Kidney glomerular epithelial cell (primary cell): ENCODE measurements at places on chromosomes 4 and X.
A peak's percentile ranks its signal among the peaks of the same experiment; 100 is the strongest.

DNA sequence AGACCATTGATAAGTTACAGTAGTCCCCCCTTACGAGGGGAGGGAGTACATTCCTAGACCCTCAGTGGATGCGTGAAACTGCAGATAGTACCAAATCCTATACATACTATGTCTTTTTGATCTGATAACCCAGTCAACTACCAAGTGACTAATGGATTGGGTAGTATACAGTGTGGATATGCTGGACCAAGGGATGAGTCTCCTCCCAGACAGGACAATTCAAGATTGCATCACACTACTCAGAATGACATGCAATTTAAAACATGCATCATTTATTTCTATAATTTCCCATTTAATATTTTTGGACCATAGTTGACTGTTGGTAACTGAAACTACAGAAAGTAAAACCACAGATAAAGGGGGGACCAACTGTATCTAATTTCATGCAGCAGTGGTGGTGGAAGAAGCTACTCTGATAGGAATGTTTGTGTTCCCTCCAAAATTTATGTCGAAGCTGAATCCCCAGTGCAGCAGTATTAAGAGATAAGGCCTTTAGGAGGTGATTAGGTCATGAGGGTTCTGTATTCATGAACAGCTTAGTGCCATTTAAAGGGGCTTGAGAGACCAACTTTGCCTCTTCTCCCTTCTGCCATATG is 11.9 kb downstream of the HADH start:
- DNase-seq = no peak

DNA sequence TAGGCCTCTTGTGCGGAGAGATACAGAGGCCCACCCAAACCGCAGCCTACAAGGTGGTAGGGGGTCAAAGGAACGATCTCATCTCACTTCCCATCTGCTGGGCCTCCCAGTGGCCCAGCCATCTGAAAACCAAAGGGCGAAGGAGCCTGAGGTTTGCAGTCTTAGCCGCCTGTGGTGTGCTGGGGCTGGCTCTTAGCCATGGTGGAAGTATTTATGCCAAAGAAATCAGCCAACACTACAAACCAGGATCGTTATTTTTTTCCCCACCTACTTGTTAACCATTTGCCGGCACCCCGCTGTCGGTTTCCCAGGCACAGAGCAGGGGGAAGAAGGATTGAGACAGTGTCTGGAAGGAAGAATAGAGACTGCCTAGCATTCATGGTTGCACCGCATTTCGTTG is 30.9 kb upstream of the CDKL5 start:
- DNase-seq = no peak

- DNase-seq = no peak
Observed at GRCh38 chr4:169025184-169025583, 15.1 kb upstream of the CBR4 start.

- no peak for DNase-seq
Observed at GRCh38 chrX:153829799-153830639, at the start of gene PDZD4. PDZD4 (minus strand) TSS chrX:153830544; CDS start chrX:153830298, 246 bp downstream.

- no peak for DNase-seq
Observed at GRCh38 chr4:62161446-62161845, 961.3 kb downstream of the ADGRL3 start.

- DNase-seq = no peak
Observed at GRCh38 chrX:124217304-124218251, 114.9 kb upstream of the TEX13D start.

DNA sequence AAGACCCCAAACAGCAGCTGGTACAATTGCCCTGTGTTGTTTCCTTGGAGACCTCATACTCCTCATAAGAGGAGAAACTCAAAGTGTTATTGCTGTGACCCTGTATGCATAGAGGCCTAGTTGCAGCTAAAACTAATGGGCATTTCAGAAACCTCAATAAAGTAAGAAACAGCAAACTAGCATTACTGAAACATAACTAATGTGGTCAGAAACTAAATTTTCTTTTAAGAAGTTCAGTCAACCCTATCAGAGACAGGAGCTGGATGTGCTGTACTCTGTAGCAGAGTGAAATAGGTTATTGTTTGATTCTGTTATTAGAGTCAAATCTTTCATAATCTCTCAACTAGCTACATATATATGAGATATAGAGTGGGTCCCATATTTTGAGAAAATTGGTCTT is 257.5 kb upstream of the IRS4 start:
- DNase-seq = no peak

- peak; percentile 26 for DNase-seq
Observed at GRCh38 chrX:103640401-103641155, 11.8 kb downstream of the TCEAL1 start.

DNA sequence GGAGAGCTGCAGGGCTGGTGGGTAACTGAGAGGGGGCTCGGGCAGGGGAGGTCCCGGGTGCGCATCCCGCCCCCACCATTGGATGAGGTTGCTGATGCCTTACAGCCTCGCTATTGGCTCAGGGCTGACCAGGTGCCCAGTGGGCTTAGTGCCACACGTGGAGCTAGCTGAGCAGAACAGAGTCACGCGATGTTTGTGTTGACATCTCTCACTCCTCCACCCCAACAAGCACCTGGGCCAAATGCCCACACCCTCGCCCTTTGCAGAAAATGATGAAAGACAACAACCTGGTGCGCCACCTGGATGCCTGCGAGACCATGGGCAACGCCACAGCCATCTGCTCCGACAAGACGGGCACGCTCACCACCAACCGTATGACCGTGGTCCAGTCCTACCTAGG is 31.8 kb downstream of the ATP2B3 start:
- DNase-seq = no peak

GRCh38 chr4:9962611-9963314 is 58.5 kb downstream of the SLC2A9 start:
- no peak for DNase-seq

- DNase-seq = no peak
Observed at GRCh38 chr4:21184788-21185187, 484.5 kb downstream of the PACRGL start.

DNA sequence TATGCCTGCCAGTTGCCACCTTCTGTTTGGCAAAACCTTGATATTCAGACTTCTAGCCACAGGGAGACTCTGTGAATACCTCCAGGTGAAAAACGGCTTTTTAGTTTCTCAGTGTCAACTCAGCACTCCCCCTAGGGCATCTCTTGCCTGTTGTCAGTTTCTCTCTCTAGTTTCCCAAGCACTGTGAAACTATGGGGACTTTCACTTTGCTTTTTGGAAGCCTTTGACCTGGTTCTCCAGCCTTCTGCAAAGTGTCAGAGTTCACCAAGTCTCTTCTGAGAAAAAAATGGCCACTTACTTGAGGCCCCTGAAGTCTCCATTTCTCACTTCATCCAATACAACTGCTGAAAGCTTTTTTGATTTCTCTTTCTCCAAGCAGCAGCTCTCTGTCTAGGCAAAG is 521.5 kb downstream of the INPP4B start:
- no peak for DNase-seq

DNA sequence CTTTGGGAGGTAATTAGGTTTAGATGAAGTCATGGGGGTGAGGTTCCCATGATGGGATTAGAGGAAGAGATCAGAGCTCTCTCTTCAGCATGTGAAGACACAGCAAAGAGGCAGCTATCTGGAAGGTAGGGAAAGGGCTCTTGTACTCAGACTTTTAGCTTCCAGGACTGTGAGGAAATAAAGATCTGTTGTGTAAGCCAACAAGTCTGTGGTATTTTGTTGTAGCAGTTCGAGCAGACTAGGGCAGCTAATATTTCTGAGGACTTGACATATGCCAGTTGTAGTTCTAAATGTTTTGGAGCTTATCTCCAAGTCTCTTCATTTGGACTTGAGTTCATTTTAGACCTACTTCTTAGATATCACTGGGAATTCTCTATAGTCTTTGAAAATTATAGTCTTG is 137.3 kb upstream of the PDE5A start:
- DNase-seq = no peak

DNA sequence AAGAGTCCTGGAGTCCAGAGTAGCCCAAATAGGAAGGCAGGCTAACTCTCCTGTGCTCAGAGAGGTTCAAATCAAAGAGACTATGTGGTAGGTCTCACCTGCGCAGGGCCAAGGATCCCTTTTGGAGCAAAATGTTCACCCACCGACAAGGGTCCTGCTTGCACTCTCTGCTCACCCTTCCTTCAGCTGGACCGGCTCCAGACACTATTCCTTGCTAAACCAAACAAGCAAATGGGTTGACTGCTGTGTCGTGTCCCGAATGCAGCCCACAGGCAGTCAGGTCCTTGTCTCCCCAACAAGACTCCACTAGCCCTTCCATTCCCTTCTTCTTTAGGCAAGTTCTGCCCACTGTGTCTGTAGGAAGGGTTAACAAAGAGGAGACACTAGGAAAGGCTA is 760 bp downstream of the TRMT2B start:
- no peak for DNase-seq

GRCh38 chr4:17063888-17064287 is 165.4 kb upstream of the LDB2 start:
- DNase-seq = no peak

DNA sequence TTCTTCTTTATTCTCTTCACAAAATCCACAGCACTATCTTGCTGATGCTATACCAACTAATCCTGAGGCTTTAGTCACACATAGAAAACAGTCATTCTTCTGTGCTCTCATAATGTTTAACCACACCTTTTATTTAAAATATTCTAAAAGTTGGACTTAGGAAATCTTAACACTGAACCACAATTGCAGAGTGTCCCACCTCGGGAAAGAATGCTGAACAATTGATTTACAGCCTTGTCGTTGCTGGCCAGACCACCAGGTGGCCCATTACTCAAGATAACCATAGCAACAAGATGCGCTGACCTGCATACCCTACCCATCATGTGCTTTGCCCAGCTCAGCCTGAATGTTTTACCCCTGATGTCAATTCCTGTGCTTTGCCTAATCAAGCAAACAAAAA is 100.8 kb downstream of the ARSJ start:
- peak; percentile 50 for DNase-seq

- DNase-seq = no peak
Observed at GRCh38 chrX:10676235-10676957, 56.0 kb upstream of the MID1 start.

GRCh38 chr4:7518871-7519637 is 84.3 kb upstream of the PSAPL1 start:
- DNase-seq = no peak

GRCh38 chrX:96453139-96453538 is 231.5 kb upstream of the DIAPH2 start:
- peak; percentile 56 for DNase-seq

- no peak for DNase-seq
Observed at GRCh38 chr4:67939195-67939594, 24.1 kb downstream of the TMPRSS11A start.

GRCh38 chrX:65420154-65420553 is 114.4 kb downstream of the LAS1L start:
- no peak for DNase-seq

- peak; percentile 62 for DNase-seq
Observed at GRCh38 chr4:1644891-1645657, 39.0 kb downstream of the FAM53A start.

- no peak for DNase-seq
Observed at GRCh38 chr4:40523581-40523980, 106.1 kb downstream of the RBM47 start.

- DNase-seq = peak; percentile 76
Observed at GRCh38 chr4:23333946-23334878, 555.6 kb downstream of the PPARGC1A start.
